ENCODE measurements at places on chromosomes 6 and 20.

DNA sequence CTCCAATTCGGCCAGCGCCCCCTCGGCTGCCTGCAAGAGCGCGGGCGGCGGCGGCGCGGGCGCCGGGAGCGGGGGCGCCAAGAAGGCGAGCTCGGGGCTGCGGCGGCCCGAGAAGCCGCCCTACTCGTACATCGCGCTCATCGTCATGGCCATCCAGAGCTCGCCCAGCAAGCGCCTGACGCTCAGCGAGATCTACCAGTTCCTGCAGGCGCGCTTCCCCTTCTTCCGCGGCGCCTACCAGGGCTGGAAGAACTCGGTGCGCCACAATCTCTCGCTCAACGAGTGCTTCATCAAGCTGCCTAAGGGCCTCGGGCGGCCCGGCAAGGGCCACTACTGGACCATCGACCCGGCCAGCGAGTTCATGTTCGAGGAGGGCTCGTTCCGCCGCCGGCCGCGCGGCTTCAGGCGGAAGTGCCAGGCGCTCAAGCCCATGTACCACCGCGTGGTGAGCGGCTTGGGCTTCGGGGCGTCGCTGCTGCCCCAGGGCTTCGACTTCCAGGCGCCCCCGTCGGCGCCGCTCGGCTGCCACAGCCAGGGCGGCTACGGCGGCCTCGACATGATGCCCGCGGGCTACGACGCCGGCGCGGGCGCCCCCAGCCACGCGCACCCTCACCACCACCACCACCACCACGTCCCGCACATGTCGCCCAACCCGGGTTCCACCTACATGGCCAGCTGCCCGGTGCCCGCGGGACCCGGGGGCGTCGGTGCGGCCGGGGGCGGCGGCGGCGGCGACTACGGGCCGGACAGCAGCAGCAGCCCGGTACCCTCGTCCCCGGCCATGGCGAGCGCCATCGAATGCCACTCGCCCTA is 963 bp downstream of the FOXF2 start:
- peak; percentile 79 for DNase-seq

GRCh38 chr6:125212377-125212776 is 58.8 kb downstream of the TPD52L1 start:
- no peak for DNase-seq

GRCh38 chr6:159836718-159837490 is 36.8 kb downstream of the PNLDC1 start:
- DNase-seq = peak; percentile 75

DNA sequence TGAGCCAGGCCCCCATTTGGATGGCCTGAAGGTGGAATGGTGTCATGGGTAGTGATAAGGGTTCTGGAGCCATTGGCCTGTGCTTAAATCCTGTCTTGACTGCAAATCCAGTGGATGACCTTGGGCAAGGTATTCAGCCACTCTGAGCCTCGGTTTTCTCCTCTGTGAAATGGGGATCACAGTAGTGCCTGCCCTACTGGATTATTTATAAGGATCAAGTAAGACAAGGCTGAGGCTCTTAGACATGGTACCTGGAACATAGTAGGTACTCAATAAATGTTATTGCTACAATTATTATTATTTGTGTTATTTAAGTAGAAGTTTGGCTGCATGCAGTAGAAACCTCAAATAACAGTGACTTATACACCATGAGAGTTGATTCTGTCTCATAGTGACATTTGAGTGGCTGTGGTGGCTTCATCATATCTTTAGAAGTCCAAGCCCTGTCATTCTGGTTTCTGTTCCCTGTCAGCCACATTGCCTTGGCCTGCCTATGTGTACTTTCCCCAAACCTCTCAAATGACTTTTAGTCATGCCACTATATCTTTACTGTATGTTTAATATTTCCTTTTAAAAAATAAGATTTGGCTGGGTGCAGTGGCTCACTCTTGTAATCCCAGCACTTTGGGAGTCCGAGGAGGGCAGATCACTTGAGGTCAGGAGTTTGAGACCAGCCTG is 37.6 kb upstream of the CHMP4B start:
- DNase-seq = no peak

DNA sequence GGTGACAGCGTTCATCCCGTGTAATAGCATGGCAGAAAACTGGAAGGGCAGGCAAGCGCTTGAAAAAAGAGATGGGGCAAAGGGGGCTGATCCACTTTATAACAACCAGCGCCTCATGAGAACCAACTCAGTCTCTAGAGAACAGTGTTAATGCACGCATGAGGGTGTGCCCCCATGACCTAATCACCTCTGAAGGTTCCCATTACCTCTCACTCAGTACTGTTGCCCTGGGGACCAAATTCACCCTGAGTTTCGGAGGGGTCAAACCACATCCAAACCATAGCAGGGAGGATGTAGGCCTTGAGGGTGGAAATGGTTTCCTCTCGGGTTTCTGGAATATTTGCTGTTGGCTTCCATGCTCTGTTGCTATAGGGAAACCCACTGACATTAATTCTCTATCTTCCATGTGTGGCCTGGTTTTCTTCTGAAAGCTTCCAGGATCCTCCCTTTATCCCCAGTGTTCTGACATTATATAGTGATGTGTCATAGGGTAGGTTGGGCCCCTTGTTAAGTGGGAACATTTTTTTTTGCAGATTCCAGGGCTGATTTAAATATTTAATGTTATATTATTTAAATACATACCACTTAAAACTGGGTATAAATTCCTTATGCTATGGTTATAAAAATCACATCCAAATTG is 65.2 kb downstream of the PPP1R14C start:
- no peak for DNase-seq

- DNase-seq = no peak
Measured at GRCh38 chr6:132888701-132889100, 74.3 kb downstream of the RPS12 start.

GRCh38 chr6:43547222-43547621 is 28.6 kb downstream of the XPO5 start:
- DNase-seq = peak; percentile 23

DNA sequence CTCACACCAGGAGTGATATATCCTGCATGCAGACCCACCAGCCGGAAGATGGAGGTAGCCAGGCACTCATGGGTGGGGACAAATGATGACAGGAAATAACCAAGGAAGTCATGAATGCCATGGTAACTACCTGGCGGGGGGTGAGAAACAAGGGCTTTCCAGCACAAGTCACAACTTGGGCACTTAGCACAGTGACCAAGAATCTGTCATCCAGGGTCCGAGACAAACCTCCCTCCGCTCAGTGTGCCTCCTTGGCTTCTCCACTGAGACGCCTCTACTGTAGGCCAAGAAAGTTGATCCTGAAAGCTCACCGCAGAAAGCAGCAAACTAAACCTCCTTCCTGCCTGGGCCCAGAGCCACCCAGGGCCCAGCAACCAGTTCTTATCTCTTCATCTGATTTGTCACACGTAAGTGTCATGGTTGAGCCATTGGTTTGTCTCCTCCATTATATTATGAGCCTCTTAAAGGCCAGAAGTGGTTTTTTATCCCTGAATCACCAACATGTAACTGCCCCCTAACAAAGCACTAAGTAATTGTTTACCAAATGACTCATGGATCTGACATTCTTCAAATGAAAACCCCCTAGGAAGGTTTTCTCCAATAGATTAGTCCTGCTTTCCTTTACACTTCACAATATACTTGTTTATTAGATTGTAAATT is 84.3 kb upstream of the TAB2 start:
- peak; percentile 67 for DNase-seq

GRCh38 chr6:24252280-24252679 is 105.6 kb downstream of the DCDC2 start:
- no peak for DNase-seq

- DNase-seq = no peak
Measured at GRCh38 chr20:48983423-48984400, 62.2 kb downstream of the ARFGEF2 start.

DNA sequence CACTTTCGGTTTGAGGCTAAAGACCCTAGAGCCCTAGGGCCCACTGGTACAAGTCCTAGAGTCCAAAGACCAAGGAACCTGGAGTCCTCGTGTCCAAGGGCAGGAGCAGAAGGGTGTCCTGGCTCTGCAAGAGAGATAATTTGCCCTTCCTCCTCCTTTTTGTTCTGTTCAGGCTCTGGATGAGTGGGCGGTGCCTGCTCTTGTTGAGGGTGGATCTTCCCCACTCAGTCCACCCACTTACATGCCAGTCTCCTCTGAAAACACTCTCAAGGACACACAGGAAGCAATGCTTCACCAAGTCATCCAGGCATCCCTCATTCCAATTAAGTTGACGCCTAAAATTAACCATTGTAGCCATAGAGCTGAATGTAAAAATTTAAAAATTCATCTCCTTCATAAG is 102.1 kb downstream of the UST start:
- no peak for DNase-seq

GRCh38 chr6:33860706-33861474 is 57.1 kb upstream of the MLN start:
- peak; percentile 80 for DNase-seq

- no peak for DNase-seq
Measured at GRCh38 chr6:130381459-130382380, 15.9 kb downstream of the TMEM200A start.
